ENCODE measurements at places on chromosomes 7 and 10.

DNA sequence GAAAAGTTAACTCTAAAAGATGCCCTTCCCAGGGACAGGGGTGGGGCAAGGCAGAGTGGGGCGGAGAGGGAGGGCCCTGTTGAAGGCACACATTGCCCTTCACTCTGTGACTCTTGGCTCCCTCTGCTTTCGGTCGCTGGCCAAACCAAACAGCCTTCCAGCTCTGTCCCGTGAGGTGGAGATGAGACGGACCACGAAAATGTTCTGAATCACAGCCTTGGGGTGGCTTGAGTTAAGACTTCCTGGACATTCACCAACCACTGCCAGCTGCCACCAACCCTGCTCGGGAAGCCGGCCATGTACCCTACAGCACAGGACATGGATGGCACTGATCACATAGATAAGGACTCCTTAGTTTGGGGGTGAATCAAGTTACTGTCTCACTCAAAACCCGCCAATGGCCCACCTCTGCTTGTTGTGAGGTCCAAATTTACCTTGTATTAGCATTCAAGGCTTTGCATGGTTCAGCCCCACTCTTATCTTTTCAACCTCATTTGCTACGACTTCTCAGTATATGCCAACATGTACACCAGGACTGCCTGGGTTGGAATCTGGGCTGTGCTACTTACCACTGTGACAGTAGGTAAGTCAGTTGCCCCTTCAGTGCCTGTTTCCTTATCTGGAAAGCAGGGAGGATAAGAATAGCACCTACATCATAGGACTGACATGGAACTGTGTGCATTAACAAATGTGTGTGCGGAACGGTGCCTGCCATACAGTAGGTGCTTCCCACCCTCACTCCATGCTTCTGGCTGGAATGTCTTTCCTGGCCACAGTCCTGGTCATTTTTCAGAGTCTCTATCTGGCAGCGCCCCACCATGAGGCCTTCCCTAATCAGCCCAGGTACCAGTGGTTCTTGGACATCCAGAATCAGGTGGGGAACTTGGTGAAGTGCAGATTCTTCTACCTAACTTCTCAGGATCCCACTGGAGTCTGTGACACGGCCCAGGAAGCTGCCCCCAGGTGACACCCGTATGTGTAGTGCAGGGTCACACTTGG lies 28.0 kb downstream of the ITPRIP start:
- DNase-seq, result no peak

DNA sequence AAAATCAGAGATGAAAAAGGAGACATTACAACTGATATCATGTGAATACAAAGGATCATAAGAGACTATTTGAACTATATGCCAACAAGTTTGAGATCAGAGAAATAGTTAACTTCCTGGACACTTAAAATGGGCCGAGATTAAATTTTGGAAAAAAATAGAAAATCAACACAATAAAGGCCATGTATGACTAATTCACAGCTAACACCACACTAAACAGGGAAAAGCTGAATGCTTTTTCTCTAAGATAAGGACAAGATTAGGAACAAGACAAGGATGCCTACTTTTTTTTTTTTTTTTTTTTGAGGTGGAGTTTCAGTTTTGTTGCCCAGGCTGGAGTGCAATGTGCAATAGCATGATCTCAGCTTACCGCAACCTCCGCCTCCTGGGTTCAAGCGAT lies 151.4 kb upstream of the MAGI2 start:
- no peak for DNase-seq

DNA sequence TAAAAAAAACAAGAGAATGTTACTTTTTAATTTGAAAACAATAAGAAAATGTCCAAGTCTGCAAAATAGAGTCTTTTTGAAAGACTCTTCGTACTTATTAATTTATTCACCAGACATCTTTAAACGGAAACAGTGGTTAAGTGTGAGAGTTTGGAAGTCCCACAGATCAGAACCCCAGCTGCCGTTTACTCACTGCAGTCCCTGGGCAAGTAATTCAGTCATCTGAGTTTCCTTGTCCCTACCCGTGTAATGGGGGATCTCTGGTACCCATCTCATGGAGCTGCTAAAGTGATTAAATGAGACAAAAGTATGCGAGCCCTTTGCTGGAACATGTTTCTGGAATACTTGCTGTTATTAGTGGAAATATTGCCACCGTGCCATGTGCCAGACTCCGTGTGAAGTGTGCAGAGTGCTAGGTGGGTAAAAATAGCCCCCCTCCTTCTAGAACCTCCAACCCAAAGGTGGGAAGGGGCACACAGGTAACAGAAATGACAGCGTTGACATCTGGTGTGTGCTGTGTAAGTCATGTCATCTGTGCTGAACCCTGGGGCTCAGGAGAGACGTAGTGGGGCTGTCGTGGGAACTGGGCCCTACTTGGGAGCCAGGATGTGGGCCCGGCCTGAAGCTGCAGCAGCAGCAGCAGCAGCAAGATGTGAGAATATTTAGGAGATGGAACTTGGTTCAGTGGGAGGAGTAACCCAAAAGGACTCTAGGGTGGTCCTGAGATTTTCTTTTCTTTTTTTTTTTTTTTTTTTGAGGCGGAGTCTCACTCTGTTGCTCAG lies 140.5 kb downstream of the CUX1 start:
- DNase-seq, result no peak

DNA sequence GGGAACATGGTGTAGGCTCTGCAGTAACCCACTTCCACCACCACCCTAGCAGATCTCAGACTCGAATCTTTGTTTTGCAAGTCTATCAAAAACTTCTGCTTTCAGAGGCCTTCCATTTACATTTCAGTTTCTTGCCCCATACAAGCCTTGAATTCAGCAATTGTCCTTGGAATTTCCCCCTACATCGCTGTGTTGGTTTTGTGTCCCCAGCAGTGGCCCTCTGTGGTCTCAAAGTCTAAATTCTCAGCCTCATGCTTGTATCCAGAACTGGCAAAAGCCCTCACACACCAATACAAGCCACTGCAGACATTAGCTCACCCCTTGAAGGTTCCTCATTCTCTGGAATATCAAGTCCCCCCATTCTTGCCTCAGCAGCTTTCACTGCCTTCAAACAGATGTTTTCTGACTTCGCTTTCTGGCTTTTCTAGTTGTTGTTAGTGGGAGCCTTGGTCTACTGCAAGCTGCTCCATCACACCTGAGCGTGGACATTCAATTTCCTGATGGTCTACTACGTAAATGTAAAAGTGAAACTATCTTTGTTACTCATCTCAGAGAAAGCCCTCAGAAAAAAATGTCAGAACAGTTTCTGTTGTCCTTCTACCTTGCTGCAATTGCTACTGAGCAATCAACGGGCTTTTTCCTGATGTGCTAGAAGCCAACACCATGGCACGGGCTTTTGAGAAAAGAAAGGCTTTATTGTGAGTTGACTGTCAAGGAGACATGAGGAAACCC lies 1.8 kb upstream of the NUB1 start:
- peak; percentile 38 for DNase-seq

DNA sequence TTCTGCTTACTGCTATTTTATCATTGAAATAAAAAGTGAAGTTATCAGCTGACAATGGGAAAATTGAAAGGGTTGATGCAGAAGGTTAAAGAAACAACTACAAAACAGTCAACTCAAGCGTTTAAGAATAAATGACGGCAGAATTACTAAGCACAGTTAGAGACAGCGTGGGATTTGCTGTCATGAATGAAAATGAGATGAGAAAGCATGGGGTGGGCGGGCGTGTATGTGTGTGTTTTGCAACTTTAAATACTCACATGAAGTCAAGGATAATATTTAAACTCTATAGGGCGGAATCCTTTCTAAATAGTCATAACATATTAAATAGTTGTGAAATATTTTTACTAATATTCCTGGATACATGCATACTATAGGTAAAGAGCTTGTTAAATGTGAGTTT lies 450.8 kb downstream of the ETV1 start:
- DNase-seq, result no peak

GRCh38 chr7:149495785-149496641 lies 1.6 kb downstream of the ZNF746 start:
- no peak for DNase-seq

DNA sequence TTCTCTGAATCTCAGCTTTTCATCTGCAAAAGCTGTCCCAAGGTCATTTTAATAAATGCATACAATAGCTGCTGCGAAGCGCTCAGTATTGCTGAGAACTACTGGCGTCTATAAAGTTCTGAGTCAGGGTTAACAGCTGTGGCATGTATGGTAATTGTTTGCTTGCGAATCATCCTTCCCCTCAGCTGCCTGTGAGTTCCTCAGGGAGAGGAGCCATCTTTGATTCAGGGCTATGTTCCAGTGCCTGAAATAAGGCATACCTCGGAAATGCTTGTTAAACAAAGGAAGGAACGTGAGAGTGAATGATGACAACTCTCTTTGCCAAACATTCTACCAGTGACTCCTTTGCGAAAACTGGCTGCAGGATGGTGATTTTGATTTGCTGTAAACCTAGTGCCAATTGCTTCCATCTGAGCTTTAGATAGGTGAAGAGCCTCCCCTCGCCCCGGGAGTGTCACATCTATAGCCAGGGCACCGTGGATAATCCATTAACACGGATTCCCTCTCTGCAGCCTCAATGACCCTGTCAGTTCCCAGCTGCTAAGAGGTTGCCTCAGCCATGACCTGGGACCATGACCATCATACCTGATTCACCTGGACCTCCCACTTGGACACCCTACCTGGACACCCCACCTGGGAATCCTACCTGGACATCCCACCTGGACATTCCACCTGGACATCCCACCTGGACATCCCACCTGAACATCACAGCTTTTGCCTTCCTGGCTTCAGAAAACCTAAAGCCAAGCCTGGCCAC lies 39.6 kb downstream of the GPRIN2 start:
- peak; percentile 83 for DNase-seq

DNA sequence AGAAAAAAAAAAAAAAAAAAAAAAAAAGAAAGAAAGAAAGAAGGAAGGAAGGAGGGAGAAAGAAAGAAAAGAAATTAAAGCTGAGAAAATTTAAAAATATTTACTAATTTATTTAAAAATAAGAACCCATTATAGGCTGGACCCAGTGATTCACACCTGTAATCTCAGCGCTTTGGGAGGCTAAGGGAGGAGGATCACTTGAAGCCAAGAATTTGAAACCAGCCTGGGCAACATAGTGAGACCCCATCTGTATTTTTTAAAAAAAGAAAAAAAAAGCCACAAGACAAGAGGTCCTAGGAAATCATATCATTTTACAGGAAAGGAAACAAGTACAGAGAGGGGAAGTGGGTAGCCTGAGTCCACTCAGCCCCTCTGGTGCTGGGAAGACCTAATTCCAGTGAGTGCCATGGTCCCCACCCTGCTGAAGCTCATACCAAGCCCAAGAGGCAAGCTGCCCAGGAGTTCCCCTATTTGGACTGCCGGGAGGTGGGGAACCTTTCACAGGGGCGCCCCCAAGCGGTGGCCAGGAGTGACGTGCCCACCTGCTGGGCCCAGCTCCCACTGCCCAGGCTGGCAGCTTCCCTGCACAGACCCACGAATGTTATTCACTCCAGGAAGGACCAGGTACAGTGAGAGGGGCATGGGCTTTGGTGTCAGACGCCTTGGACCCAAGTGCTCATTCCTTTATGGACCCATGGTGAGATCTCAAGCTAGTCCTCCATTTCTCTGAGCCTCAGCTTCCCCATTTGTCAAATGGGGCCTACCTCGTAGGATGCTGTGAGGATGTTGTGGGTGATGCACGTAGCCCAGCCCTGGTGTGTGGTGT lies 133.6 kb downstream of the ZMIZ1 start:
- no peak for DNase-seq

DNA sequence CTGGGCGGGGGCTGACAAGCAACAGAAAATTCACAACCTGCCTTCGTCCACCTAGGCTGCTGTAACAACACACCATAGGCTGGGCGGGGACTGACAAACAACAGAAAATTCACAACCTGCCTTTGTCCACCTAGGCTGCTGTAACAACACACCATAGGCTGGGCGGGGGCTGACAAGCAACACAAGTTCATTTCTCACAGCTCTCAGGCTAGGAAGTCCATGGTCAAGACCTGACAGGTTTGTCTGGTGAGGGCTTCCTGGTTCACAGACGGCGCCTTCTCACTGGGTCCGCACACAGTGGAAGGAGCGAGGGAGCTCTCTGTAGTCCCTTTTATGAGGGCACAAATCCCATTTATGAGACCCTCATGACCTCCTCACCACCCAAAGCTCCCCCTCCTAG lies 52.2 kb downstream of the DIP2C start:
- DNase-seq, result no peak

DNA sequence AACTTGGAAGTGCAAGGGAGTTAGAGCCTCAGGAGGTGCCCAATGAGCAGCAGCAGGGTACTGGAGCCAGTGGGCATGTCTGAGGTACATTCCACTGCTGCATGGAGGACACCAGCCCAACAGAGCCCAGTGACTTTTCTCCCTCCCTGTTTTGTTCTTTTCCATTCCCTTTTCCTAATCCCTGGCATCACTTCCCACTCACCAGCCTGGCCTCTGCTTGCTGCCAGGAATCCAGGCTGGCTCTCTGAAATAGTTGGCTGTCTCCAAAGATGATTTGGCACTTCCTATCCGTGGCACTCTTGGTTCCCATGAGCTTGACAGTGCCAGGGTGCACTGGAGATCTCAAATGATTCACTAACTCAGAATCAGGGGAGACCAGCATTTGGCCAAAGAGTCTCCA lies 97.7 kb upstream of the ZPBP start:
- DNase-seq, result no peak

DNA sequence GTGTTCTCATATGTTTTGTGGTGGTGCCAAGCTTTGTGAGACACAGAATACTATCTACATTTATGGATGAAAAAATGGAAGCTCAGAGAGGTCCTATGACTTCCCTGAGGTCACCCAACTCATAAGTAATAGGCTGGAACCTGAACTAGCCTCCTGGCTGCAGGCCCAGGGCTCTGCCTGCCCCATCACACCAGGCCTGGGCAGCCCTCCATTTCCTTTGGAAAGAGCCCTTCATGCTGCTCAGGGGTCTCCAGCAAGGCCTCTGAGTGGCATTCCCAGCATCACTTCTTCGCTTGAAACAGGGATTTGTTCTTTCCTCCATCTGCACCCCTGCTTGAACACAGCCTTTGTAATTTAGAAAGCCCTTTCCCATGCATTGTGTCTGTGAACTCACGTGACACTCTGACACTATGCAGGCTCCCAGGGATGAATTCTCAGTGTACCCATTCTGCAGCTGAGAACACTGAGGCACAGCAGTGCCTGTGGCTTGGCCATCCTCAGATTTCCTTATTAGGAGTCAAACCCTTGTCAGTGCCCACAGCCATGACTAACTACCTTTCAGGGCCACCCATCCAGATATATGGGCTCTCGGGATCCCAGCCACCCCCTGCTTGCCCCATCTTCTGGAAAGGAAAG lies 127.8 kb upstream of the PPIF start:
- DNase-seq, result no peak

- no peak for DNase-seq
Observed at GRCh38 chr10:7551950-7552716, 114.6 kb downstream of the ITIH5 start.

DNA sequence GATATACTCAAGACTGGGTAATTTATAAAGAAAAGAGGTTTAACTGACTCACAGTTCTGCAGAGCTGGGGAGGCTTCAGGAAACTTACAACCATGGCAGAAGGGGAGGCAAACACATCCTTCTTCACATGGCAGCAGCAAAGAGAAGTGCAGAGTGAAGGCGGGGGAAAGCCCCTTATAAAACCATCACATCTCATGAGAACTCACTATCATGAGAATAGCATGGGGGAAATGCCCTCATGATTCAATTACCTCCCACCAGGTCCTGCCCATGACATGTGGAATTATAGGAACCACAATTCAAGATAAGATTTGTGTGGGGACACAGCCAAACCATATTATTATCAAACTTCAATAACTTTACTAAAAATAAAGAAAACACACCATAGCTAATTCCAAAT lies 30.4 kb upstream of the JAZF1 start:
- DNase-seq, result no peak
